ENCODE measurements at places on chromosomes 13 and 19. TPM values are rescaled to one million over a fixed set of nuclear protein-coding genes. Genes with fewer than 3 reads are reported as not detected.
A peak's percentile ranks its signal among the peaks of the same experiment; 100 is the strongest.

The KMT2B gene
- 25.9 TPM for total RNA-seq

The PLIN5 gene
- 7.9 TPM for total RNA-seq

The POU2F2 gene
- total RNA-seq, result 0.52 TPM

The ZNF296 gene
- total RNA-seq, result 0.23 TPM

The AP2A1 gene
- 99.2 TPM for total RNA-seq

The PSG1 gene
- total RNA-seq, result not detected

The CD209 gene
- total RNA-seq, result 7.9 TPM

The NCR1 gene
- total RNA-seq, result not detected

The HIPK4 gene
- under 0.01 TPM for total RNA-seq

GRCh38 chr19:13847407-13848339 lies 29.3 kb upstream of the NANOS3 start:
- DNase-seq, result peak; percentile 99

DNA sequence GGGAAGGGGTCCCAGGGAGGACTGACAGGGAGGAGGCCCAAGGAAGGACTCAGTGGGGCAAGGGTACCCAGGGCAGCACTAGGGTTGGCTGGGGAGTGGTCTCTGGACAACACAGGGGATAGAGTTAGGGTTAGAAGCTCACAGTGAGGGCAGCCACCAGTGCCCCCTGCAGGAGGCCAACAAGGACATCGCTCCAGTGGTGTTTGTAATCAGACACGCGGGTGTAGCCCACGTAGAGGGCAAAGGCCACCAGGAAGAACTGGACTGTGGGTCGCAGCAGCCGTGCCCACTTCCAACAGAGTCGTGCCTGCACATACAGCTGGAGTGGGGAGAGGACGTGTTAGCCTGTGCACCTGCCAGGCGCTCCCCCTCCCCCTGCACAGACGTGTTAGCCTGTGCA lies 9.2 kb downstream of the PLPP2 start:
- no peak for DNase-seq

DNA sequence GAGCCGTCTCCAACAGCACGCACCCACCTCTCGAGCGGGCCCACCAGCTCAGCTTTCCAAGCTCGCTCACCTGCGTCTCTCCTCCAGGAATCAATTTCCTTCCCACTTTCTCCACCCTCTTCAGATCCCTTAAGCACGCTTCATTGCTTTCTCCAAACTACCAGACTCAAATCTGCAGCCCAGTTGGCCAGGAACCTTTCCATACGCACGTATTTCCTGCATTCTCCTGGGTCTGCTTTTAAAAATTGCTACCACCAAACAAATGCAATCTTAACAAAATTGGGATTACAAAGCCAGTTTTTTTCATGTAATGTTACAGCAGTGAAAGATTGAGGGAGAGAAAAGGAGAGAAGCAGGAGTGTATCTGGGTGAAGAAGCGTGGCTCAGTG lies 1.5 kb downstream of the ENOX1 start:
- DNase-seq, result no peak

DNA sequence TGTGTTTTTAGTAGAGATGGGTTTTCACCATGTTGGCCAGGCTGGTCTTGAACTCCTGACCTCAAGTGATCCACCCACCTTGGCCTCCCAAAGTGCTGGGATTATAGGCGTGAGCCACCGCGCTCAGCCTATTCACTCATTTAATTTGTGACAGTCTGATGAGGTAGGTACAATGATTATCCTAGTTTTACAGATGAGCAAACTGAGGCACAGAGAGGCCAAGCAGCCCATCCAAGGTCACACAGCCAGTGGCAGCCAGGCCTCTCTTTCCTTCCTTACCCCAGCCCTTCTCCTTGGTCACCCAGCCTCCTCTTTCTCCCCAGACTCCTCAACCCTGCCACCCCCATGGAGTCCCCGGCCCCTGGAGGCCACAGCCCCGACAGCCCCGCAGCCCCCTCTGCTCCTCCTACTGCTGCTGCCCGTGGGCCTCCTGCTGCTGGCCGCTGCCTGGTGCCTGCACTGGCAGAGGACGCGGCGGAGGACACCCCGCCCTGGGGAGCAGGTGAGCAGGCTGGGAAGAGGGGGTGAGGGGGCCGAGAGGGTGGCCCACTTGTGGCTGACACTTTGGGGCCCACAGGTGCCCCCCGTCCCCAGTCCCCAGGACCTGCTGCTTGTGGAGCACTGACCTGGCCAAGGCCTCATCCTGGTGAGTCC lies 6.1 kb downstream of the FLT3LG start:
- no peak for DNase-seq

DNA sequence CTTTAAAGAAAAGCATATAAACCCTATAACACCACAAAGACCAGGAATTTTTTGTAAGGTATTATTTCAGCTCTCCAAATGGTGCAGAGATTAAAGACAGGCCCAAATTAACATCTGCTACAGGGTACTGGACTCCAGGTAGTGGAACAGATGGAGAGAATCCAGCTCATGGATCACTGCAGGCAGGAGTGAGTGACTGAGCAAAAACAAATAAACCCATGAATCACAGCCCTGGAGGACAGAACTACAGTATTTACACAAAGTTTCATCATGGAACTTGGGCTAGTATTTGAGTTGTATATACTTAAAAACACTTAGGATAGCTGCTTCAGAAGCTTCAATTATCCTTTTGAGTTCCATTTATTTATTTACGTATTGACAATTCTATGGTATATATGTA lies 132.8 kb upstream of the SPRY2 start:
- no peak for DNase-seq

DNA sequence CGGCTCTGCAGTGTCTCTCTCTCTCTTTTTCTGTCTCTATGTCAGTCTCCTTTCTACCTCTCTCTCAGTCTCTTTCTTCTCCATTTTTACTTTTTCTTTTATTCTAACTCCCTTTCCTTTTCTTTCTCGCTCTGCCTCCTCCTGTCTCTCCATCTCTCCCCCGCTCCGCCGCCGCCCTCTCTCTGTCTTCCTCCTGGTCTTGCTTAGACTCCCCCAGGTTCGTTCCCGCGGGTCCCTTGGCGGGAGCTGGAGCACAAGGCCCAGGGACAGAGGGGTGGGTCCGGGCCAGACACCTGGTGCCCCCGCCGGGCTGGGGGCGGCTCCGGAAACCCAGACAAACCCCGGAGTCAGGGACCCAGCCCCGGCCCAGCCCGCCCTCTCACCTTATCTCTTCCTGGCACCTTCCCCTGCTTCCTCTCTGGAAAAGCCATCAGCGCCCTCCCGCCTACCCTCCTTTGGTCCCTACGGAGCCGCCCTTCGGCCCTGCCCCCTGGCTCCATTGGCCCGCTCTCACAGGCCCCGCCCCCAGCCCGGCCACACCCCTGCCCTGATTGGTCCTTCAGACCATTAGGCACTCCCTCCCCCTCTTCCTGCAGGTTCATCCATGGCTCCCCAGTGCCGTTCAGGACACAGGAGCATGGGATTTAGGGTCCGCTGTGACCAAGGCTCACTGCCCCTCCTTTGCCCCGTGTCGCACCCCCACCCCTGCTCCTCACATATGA lies 15.4 kb upstream of the NOP53 start:
- no peak for DNase-seq

GRCh38 chr19:39178296-39179006 lies 18.3 kb upstream of the NCCRP1 start:
- no peak for DNase-seq

- no peak for DNase-seq
Measured at GRCh38 chr13:106499896-106500295, 35.6 kb downstream of the EFNB2 start.

- DNase-seq, result no peak
Measured at GRCh38 chr13:22468045-22468444, 712.7 kb upstream of the SGCG start.

DNA sequence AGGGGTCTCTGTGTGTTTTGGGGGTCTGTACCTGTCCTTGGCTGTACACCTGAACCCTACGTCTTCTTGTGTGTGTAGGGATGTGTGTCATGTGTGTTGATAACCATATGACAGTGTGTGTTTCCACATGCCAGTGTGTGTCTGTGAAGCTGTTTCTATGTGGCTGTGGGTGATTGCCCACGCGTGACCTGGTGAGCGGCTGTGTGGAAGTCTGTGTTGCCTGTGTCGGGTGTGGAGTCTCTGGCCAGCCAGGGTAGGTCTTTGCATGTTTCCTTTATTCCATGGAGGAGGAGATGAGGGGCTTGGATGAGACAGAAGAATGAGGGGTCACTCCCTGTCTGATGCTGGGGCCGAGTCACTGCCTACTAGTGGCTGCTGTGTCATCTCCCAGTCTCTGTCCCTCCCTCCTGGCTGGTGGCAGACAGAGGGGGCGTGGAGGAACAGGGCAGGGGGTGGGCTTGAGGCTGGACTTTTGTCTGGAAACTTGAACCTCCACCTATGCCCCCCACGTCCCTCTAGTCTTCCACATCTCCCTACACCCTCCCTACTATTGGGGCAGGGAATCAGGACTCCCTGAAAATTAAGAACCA lies 2.8 kb upstream of the FOSB start:
- no peak for DNase-seq

DNA sequence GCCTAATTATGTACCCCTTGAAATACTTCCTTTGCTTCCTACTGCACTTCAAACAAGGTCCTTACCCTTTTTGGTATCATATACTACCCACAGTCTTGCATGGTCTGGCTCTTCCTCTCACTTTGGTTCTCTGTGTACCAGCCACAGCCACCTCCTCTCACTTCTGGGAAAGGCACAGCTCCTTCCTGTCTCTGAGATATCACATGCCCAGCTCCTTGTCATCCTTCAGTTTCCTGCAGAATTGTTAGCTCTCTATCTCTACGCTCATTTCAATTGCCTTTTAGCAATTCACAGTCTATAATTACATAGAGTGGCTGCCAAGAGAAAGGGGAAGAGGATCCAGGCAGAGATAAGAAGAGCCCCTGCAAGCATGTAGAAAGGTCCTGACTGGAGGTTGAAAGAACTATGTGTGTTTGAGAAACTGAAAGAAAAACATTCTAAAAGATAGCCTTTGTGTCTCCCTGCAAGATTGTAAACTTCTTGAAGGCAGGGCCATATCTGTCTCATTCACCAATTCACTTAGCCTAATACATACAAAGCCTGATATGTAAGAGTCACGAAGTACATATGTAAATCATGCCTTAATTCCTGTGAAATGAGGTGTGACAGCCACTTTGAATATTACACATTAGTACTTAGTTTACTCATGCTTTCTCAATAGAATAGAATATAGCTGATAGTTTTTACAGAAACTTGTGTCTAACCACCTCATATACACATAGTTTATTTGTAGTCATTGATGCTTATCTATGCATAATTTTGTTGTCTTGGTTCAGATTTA lies 933.1 kb downstream of the DIAPH3 start:
- no peak for DNase-seq

DNA sequence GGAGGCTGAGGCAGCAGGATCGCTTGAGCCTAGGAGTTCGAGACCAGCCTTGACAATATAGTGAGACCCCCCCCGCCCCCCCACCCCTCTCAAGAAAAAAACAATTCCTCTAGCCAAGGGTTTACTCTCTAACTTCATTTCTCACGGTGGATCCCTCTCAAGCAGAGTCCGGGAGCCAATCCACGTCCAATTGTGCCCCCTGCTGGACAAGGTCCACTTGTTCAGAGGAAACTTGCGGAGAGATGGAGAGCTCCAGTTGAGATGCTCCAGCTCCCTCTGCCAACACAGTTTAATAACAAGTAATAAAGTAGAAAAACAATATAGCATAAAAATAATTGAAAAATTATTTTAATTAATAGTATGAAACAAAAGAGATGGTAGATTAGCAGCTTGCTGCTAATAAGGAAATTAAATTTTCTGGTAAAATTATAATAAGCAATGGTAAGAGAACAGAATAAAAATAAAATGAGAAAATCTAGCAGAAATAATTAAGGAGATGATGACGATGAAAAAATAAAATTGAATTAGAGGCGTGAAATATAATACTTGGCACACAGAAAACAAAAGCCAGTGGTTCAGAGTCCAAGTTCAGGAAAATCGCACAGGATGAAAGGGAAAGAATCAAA lies 14.5 kb upstream of the SIGLEC14 start:
- DNase-seq, result no peak

DNA sequence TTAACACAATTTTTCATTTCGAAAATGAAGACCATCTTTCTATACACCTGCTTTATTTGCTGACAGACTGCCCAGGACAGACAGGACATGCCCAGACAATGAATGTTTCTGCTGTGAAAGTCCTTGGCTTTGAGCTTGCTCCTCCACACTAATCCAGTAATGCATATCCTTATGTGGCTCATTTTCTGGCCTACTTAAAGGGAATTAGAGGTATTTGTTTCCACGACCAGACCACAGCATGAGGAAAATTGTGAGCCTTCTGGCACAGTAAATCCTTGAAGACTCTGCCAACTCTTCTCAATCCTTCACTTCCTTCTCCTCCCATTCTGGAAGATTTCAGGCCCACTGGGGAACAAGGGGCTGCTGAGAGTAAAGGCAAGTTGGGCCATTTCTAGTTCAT lies 25.7 kb downstream of the CCDC70 start:
- no peak for DNase-seq

- DNase-seq, result no peak
Measured at GRCh38 chr19:50693064-50693975, 26.3 kb downstream of the SHANK1 start.

DNA sequence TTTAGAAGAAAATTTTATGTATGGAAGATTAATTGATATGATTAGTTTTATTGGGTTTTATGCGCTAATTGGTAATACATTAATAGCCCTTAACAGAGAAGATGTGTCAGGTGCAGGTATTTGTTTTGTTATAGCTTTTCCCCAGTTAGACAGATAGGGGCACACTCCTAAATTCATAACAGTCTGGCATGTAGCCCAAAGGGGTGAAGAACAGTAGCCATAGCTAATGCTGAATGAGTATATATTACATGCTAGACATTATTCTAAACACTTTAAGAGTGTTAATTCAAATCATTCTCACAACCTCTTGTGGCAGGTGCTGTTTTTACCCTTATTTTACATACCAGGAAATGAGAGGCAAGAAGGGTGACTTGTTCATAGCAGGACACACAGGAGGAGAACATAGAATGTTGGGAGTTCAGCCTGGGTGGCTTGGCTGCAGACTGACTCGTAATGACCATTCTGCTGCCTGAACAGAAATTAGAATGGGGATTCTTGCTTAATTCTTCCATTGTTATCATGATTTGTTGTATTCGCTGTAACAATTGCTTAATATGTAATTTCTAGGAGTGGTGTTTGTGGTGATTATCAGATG lies 20.1 kb downstream of the PCCA start:
- DNase-seq, result no peak

DNA sequence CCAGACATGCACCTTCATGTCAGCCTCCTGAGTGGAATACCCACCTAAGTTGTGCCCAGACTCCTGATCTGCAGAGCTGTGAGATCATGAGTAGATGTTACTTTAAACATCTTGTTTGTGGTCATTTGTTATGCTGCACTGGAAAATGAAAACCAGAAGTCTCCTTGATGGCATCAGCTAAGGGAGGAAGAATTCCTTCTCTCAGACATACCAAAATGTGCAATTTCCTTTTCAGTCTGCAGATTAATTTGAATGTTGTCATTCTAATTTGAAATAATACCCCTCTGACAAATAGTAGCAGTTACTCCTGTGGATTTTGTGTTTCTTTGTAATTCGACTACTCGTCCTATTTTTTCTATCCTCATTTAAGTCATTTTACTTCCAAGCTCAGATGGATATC lies 59.3 kb downstream of the ITGBL1 start:
- DNase-seq, result no peak
